Lower lobe of right lung (tissue), 2 donors: ENCODE measurements at places on chromosomes 1 and 21. TPM values are rescaled to one million over a fixed set of nuclear protein-coding genes. Genes with fewer than 3 reads are reported as not detected.

PLCH2 gene
- 3.8 TPM for total RNA-seq

- no peak for DNase-seq
These were observed 233.1 kb downstream of the SLC45A1 start for GRCh38 chr1:8551057-8551456.

DNA sequence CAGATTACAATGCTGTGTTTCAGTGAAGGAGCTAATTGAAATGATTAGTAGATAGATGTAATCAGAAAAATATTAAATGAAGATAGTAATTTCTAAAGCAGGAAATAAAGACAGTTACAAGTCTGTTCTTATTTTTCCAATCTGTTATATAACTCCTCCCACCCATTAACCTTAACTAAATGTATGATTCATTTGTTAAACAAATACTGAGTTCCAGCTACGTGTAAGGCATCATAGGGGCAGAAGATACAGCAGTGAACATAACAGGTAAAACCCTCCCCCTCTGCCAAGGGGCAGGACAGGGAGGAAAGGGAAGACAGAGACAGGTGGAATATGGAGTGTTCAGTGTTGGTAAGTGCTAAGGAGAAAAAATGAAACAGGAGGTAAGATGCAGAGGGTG, at the start of gene FAM177B:
FAM177B (plus strand) TSS at position 231 of the 400 bp plus-strand sequence. CDS start 9,344 bp downstream, outside the sequence.
- DNase-seq = no peak

DNA sequence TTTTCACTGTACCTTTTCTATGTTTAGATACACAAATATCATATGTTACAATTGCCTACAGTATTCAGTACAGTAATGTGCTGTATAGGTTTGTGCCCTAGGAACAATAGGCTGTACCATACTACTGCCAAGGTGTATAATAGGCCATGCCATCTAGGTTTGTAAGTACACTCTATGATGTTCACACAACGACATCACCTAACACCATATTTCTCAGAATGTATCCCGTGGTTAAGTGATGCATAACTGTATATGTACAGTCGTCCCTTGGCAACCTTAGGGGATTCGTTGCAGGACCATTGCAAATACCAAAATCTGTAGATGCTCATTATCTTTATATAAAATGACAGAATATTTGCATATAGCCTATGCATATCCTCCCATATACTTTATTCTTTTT, 5.8 kb upstream of the SSR2 start:
- no peak for DNase-seq
